GM03348 (cell line): ENCODE measurements at places on chromosomes 11 and 22.

GRCh38 chr11:65793144-65793581 lies 6.3 kb downstream of the OVOL1 start:
- DNase-seq = no peak

DNA sequence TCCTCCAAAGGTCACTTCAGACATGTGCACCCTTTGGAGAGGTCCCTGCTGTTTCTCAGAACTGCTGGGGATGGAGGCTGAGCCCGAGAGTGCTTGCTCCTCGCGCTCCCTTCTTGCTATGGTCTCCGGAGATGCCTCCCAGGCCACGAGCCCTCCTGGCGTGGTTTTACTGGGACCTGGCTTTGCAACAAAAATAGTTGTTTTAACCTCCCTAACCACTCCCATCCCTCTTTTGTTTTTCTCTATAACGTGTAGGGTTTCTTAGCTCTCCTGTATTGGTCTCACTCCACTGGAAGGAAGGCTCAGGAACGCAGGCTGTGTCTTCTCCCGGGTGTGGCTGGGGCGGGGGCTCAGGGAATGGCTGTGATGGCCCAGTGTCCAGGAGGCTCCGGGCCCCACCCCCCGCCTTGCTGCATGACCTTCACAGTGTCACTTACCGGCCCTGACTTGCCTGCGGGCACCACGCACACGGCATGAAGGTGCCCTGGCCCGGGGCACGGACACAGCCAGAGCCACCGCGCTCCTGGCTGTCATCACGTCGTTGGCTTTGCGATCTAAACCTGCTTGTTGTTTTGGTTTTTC lies 5.6 kb downstream of the PTDSS2 start:
- DNase-seq = no peak

GRCh38 chr11:31424652-31425051 lies 55.0 kb downstream of the DNAJC24 start:
- no peak for DNase-seq

GRCh38 chr11:129436573-129436972 lies 60.9 kb downstream of the BARX2 start:
- no peak for DNase-seq

DNA sequence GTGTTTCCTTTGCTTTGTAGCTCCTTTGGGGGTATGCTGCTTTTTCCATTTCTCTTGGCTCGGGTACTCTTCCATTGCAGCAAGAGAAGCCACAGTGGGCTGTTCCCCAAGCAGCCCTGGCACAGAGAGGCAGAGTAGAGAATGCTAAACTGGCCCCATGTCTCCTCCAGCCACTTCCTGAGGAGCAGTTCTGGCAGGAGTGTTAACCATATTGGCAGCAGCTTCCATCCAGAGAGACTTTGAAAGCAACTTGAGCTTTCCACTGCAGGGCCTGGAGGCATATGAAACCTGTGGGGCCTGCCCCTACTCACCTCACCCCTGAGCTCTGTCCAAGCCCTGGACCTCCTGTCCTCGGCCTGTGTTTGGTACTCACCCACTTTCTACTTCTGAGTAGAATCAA lies 61.8 kb downstream of the ALX4 start:
- no peak for DNase-seq

- DNase-seq = no peak
These were observed 28.8 kb downstream of the TOM1 start for GRCh38 chr22:35328472-35328885.

GRCh38 chr11:86805873-86806310 lies 5.5 kb downstream of the PRSS23 start:
- DNase-seq = no peak

- DNase-seq = no peak
These were observed 19.7 kb upstream of the RAB38 start for GRCh38 chr11:88194990-88195389.

DNA sequence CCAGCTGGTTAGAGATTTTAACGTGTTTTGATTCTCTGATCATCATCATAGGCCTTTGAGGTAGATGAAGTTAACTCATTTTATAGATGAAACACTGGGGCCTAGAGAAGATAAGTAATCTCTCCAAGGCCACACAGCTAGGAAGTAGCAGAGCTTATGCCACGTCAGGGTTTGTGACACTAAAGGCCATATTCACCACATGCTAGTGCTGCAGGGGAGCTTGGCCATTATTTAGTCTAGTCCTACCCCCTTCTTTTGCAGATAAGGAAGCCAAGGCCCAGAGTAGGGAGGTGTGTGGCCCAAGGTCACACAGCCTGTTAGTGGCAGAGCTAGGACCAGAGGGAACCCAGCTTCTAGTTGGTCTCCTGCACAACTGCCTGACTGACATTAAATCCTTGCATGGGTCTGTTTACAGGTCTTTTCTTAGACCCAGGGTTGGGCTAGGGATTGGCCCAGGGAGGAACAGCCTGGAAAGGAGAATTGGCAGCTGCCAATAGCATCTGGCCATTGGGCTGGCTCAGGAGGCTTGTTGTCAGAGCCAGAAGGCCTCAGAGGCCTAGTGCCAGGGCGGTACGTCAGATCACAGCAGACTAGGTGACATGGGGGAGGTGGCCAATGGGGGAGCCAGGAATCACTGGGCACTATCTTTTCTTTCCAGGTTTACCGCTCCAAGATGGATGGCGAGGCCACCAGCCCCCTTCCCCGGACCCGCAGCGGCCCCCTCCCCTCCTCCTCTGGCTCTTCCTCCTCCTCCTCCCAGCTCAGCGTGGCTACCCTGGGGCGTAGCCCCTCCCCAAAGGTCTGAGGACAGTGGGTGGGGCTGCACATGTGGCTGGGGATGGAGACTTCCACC lies 36.0 kb downstream of the PHLDB1 start:
- no peak for DNase-seq

GRCh38 chr22:27874764-27875163 lies 44.3 kb downstream of the PITPNB start:
- no peak for DNase-seq

DNA sequence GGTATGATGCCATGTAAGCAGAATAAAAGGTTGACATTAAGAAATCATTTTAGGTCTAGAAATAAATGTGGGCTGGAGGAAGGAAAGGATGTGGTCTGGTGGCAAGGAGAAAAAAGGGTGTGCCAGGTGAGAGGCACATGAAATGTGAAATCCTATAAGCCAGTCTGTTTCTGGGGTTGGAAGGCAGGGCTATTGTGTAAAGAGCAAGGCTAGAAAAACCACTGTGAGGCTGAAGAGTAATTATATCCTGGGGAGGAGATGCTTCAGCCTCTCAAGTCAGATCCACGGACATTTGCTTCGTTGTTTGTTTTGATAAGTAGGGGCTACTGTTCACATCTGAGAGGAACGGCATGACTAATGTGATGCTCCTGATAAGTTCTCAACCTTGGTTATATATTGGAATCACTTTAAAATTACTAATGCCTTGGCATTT lies 77.5 kb upstream of the CTSC start:
- no peak for DNase-seq

- peak; percentile 95 for DNase-seq
These were observed 69.1 kb downstream of the NAT10 start for GRCh38 chr11:34174412-34175041.

DNA sequence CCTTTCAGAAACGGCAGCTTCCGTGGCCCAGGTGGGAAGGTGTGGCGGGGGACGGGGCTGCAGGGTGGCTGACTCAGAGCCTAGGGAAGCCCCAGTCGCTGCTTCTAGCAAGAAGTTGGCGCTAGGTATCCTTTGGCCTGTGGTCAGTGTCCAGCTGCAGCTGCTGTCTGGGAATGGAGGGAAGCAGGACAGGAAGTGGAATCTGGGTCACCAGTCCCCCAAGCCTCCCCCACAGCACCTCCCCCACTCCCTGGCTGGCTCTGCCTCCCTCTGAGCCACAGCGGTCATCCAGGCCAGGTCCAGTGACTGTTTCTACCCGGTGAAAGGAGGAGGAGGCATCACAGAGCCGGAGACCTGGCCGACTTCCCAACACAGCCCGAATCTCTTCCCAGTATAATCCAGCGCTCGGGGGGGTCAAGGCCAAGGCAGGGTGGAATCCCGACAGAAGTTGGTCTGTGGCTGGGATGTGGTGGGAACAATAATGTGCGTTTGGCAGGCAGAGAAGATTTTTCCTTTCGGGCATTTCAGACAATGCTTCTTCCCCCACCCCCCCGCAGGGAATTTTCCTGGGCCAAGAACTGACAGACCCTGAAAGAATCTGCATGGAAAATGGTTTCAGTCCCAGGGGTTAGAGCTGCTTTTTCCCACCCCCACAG lies 45.1 kb downstream of the C11orf96 start:
- DNase-seq = peak; percentile 92

DNA sequence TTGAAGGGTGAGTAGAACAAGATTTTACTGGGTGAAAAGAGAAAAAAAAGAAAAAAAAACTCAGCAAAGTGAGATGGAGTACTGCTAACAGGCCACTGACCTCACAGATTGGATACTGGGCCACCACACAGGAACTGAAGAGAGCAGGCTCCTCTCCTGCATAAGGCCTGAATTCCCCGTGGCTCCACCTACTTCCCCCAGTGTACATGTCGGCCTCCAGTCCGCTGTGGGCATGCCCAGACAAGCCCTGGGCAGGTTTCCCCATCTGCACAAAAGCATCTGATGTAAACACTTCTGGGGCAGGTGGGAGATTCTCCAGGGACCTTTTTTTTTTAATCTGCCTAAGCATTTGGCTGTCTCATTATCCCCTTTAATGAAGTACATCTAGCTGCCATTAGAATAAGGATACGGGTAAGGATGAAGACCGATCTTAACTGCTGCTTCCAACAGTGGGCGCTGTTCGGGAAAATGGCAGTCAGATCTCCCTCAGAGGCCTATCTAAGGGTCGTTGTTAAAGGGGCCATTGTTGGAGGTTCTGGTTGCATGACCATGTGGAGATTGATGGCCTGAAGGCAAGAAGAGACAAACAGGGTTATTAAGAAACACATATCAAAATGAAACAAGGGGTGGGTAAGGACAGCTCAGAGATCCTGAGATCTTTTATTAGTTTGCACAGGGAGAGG lies 48.5 kb downstream of the MS4A13 start:
- DNase-seq = no peak

- peak; percentile 87 for DNase-seq
These were observed at the start of gene PHLDB1 for GRCh38 chr11:118607401-118608359. Gene PHLDB1 (plus strand): TSS chr11:118607615. CDS start chr11:118613837, 6,222 bp downstream.

DNA sequence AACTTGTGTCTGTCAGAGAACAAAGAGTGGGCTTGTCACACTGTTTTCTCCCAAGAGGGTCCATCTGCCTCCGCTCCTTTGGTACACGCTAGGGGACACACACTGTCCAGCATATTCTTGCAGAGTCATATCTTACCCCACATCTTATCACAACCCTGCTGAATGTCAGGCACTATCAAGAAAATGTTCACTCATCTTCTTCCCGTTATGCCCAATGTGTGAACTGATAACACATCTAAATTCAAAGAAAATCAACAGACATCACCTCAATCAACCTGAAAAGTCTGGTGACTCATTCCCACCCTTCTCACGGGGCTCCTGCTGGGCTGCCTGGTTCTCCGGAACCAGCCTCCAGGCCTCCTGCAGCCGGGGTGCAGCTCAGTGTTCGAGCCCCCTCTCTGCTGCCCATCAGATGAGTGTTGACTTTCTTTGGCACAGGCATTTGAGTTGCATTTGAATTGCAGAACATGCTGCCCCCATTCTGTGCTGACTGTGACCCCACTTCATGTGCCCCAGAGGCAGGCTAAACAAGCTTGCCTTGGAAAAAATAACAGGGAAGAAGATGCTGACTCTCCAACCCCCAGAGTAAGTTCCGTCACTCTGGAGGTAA lies 19.4 kb downstream of the GRAP2 start:
- DNase-seq = no peak

GRCh38 chr11:28107191-28107749 lies 686 bp downstream of the KIF18A start:
- no peak for DNase-seq

GRCh38 chr11:8093931-8094575 lies 13.0 kb downstream of the TUB start:
- DNase-seq = no peak

- no peak for DNase-seq
These were observed 432.2 kb downstream of the RAB38 start for GRCh38 chr11:87743007-87743406.

- DNase-seq = peak; percentile 91
These were observed 3.4 kb downstream of the TENM4 start for GRCh38 chr11:79437278-79437980.

- DNase-seq = no peak
These were observed 5.5 kb upstream of the TCN2 start for GRCh38 chr22:30601464-30601863.

- no peak for DNase-seq
These were observed 46.2 kb downstream of the SGSM3 start for GRCh38 chr22:40416636-40417035.

GRCh38 chr22:41779929-41780505 lies 20.5 kb upstream of the CCDC134 start:
- no peak for DNase-seq

GRCh38 chr11:124446916-124447315 lies 1.4 kb upstream of the OR8B8 start:
- DNase-seq = no peak

GRCh38 chr11:35015621-35016387 lies 99.4 kb downstream of the PDHX start:
- no peak for DNase-seq

GRCh38 chr11:20337526-20338154 lies 25.9 kb upstream of the HTATIP2 start:
- DNase-seq = peak; percentile 14

GRCh38 chr11:28798286-28798685 lies 690.1 kb downstream of the METTL15 start:
- no peak for DNase-seq

GRCh38 chr11:66011785-66012303 lies at the start of gene CST6:
Gene CST6 (plus strand): TSS chr11:66012008. CDS start chr11:66012045, 37 bp downstream.
- DNase-seq = no peak

GRCh38 chr11:45983471-45983845 lies 61.0 kb downstream of the LARGE2 start:
- no peak for DNase-seq

GRCh38 chr11:124085997-124086846 lies 29.0 kb upstream of the VWA5A start:
- DNase-seq = no peak

DNA sequence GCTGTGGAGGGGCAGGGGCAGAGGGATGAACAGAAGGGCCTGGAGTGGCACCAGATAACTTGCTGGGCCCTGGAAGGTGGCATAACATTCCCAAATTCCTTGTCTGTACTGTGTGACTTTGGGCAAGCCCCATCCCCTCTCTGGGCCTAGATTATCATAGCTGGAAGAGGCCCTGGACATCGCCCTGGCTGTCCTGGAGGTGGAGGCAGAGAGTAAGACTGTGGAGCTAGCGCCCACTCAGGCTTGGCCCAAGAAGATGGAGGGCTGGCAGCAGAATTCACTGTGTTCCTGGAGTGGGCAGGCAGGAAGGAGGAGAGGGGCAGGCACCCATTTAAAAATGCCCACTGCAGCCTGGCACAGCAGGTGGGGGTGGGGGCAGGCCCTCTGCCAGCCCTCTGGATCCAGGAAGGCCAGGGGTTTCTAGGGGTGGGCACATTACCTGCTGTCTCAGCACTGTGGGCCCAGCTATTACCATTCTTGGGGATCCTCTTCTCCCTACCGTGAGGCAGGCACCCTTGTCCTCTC lies 22.6 kb downstream of the ARHGEF17 start:
- DNase-seq = peak; percentile 62

GRCh38 chr11:124481365-124482323 lies 36.1 kb upstream of the OR8B8 start:
- DNase-seq = peak; percentile 73

- no peak for DNase-seq
These were observed 124.2 kb downstream of the BRD1 start for GRCh38 chr22:49703505-49703904.
